HuH-7.5 (cell line): ENCODE measurements at places on chromosomes 3 and 15.

DNA sequence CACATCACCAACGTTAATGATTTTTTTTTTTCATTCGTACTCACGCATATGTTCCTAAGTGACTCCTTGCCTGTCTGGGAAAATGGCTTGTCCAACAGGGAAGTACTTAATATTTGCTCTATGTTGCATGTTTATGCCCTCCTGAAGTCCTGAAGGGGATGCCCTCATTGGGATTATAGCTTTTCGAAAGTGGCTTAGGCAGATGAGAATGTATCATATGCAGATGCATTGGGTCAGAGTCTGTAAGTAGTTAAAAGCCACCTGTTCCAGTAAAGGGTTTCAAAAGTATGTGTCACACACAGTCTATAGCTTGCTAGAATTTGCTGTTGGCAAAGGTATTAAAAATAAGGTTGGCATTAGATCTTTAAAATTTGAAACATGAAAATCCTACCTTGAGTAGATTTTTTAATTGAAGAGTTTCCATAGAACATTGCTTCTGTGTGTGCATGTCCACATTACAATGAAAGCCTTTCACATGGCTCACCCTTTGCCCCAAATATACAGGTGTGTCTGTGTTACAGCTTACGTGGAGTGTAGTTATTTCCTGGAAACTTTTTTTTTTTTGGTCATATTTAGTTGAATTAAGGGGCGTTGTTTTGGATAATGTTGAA, 2.1 kb downstream of the ABHD17C start:
- DNase-seq = no peak

DNA sequence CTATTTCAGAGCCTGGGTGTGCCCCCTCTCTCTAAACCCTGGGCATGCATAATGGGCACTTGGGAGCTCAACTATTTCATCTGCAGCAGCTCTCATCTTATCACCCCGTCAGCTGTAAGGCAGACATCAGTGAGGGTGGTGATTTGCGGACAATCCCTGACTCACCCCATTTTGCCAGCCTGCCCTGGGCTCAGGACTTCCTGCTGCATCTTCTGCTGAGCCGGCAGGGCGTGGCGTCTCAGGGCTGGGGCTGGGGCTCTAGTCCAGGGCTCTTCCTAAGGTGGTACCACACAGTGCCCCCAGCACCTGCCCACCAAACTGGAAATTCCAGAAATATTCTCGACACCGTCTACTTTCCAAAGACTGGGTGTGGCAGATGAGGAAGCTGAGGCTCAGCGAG, 925 bp upstream of the PSTPIP1 start:
- DNase-seq = no peak

DNA sequence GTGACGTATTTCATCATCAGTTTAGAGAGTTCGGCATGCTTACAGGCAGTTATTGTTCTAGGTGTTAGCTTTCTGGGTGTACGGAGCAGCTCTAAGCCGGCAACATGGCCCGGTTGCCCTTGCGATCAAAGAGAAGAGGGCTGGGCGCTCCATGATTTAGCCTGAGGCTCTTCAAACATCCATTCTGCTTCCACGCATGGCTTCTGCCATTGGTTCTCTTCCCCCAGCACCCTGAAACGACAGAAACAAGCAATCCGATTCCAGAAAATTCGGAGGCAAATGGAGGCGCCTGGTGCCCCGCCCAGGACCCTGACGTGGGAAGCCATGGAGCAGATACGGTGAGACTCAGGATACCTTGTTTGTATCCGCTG, 574 bp downstream of the NGRN start:
- DNase-seq = peak; percentile 60

- no peak for DNase-seq
Measured at GRCh38 chr3:52415800-52416199, 29.1 kb downstream of the SEMA3G start.

DNA sequence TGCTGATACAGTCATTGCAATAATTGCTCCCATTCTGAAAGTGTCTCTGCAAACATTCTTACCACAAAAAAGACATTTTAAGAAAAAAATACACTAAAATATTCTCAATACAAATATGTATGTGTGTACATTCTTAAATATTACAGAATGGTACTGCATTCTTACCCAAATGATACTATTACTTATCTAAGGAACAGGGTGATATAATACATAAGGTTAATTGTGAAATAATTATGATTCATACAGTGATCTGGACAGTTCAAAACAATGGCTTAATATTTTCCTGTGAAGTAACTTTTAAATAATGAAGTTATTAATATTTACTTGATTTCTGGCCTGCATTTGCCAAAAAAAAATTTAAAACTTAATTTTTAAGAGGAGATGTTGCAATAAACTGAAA, 694.6 kb downstream of the TUSC7 start:
- DNase-seq = no peak
